ENCODE measurements at places on chromosomes 1 and 21.

DNA sequence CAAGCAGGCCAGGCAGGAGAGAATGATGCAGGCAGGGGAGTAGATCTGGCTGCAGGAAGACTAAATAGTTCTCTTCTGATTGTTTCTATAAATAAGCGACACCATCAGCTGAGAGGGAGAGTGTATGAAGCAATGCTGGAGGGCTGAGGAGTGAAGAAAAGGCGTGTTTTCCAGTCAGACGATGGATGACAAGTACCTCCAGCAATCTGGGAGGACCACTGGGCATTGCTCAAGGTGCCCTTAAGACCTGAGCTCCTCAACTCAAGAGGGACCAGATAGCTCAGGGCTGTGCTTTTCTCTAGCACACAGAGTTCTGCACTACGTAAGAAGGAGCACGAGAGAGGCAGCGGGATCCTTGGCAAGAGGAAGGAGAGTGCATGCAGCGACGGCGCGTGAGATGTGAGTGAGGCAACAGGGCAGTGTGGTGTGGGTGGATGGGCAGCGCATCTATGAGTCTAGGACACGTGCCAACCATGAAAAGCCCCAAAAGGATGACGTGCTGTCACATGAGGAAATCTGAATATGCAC, 36.0 kb downstream of the PABPC4 start:
- no peak for DNase-seq

DNA sequence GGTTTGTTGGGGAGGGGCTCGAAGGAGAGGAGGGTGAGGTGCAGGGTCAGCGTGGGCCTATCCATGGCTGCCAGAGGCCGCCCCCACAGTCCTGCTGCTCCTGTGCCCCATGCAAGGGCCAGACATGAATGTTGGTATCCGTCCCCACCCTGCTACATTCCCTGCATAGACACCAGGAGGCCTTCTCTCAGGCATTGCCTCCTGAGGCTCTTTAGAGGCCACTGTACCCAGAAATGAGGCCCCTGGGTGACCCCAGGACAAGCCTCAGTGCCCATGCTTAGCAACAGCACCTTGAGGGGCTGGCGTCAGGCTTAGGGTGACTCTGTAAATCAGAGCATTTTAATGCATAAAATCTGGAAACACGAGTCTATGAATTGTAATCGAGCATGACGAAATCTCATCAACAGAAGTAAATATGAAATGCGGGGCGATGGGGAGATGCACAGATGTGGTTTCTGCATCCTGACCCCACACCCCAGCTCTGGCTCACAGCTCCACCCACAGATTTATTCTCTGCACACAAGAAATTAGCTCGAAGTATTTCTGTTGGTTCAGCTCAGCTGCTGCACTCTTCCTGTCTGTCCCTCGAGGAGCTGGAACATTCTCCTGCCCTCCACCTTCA, 124.0 kb upstream of the CSF3R start:
- DNase-seq = no peak

DNA sequence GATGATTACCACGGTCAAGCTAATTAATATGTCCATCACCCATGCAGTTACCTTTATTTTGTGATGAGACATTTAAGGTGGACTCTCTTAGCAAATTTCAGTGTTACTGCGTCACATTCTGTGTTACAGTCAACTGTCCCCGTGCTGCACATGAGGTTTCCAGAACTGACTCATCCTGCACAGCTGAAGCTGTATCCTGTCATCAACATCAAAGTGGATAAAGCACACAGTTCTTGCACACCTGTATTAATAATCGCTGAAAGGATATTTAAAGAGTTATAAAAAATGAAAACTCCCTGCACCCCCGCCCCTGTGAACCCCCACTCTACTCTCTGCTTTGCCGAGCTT, 3.4 kb upstream of the KRTAP10-5 start:
- no peak for DNase-seq

DNA sequence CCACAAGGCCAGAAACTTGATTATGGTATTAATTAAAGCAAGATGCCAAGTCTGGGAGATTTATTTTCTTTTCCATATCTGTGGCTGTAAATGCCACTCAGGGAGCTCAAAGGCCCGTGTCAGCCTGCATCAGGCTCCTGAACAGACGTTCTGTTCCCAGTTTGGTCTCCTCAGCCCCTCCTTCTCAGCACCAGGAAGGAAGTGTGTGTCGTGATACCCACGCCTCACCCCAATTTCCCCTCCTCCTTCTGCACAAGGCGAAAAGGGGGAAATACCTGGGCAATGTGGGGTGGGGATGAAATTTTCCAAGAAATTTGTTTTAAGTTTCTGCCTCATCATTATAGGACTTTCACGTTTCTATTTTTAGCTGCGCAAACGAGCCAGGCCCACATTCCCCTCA, 112.0 kb downstream of the SYF2 start:
- DNase-seq = no peak

GRCh38 chr1:33519240-33519884, 46.9 kb downstream of the ZSCAN20 start:
- DNase-seq = no peak

DNA sequence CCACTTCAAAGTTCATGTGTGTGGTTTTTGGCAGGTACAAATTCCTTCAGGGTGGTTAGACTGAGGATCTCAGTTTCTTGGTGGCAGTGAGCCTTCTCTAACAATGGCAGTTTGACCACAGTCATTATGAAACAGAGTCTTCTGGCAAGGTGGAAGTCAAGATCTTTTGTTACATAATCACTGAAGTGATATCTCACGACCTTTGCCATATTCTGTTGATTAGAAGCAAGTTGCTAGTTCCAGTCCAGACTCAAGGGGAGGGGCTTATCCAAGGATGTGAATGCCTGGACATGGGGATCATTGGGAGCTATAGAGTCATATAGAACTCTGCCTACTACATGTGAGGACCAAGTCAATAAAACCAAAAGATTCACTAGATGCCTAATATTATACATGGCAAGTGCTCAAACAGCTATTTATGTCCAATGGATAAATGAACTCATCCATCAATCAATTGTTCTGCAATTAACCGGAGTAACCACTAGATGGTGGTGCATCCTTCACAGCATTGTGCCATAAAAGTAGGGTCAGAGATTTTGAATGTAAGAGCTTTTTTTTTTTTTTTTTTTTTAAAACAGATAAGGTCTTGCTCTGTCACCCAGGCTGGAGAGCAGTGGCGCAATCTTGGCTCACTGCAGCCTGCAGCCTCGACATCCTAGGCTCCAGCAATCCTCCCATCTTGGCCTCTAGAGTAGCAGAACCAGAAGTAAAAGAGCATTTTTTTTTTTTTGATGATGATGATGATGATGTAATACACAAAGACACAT, 131.9 kb downstream of the CRB1 start:
- DNase-seq = no peak

GRCh38 chr1:145846201-145846612, 777 bp downstream of the NUDT17 start:
- no peak for DNase-seq

- no peak for DNase-seq
Observed at GRCh38 chr1:89382479-89382878, 18.6 kb downstream of the GBP6 start.

DNA sequence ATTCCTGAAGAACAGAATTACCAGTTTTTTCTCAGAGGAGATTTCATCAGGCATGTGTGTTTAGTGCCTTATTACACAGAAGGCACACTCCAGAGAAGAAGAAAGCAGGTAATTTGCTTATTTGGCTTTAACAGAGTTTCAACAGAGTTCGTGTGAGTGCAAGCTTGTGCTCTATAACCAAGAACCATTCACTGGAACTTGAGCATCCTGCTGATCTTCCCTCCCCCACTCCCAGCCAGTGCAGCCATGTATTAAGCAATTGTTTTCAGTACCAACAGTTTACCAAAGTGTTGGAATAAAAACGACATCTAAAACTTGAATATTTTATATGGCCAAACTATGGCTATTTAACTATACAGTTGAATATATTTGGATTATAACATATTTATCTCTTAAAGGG, 4.3 kb downstream of the MGST3 start:
- no peak for DNase-seq

GRCh38 chr1:241964550-241965282, 7.1 kb downstream of the BECN2 start:
- DNase-seq = no peak

GRCh38 chr1:156119503-156120209, 5.1 kb downstream of the LMNA start:
- DNase-seq = no peak

DNA sequence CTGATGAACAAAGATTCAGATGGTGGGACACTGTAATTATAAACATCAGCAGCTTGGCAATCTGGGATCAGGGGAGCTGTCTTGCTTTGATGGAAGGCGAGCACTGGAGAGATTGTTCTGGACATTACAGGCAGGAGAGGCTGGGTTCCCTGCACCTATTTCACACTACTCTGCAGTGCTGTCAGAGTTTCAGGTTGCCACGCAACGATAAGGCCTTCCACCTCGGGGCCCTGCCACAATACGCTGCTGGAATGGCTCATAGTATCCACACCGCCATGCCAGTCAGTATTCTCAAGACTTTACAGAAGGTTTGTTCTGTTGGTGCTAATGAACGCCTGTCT, 96.8 kb downstream of the GLIS1 start:
- no peak for DNase-seq

- DNase-seq = no peak
Observed at GRCh38 chr1:50973875-50974617, 4.0 kb downstream of the CDKN2C start.

- DNase-seq = no peak
Observed at GRCh38 chr1:15899266-15899665, 51.8 kb downstream of the SPEN start.

GRCh38 chr21:31366825-31367224, 22.8 kb upstream of the TIAM1 start:
- no peak for DNase-seq

DNA sequence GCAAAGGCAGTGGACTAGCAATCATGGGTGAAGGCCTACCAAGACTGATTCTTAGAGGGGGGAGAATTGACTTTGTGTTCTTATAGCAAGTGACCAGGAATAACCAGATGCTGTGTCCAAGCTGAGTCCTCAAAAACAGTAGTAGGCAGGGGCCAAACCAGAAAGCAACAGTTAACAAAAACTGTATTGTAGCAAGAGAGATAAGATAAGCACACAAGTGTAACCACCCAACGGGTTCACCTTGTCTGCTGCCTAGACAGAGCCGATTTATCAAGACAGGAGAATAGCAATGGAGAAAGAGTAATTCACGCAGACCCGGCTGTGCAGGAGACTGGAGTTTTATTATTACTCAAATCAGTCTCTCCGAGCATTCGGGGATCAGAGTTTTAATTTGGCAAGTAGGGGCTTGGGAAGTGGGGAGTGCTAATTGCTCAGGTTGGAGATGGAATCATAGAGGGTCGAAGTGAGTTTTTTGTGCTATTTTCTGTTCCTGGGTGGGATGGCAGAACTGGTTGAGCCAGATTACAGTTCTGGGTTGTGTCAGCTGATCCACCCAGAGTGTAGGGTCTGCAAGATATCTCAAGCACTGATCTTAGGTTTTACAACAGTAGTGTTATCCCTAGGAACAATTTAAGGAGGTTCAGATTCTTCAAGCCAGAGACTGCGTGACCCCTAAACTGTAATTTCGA, 8.3 kb upstream of the CSRP1 start:
- no peak for DNase-seq

GRCh38 chr1:18917071-18917799, 14.9 kb upstream of the ALDH4A1 start:
- no peak for DNase-seq

- DNase-seq = no peak
Observed at GRCh38 chr1:226365831-226366231, 42.1 kb downstream of the PARP1 start.

DNA sequence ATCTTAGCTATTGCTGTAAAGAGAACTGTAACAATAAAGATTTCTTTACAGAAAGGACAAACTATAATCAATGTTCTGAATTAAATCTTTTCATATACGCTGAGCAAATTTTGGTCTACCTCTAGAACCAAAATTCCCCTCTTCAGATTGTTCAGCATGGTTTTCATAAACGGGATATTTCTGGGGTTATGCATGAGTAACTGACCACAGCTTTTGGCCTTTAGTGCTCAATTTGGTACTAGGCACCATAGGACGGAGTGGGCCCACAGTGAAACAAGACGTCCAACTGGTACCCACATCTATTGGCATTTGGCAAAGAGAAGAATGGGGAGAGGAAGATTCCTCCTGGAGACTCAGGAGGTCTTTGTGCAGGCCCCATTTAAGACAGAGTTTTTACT, 184.5 kb downstream of the TGFBR3 start:
- no peak for DNase-seq

DNA sequence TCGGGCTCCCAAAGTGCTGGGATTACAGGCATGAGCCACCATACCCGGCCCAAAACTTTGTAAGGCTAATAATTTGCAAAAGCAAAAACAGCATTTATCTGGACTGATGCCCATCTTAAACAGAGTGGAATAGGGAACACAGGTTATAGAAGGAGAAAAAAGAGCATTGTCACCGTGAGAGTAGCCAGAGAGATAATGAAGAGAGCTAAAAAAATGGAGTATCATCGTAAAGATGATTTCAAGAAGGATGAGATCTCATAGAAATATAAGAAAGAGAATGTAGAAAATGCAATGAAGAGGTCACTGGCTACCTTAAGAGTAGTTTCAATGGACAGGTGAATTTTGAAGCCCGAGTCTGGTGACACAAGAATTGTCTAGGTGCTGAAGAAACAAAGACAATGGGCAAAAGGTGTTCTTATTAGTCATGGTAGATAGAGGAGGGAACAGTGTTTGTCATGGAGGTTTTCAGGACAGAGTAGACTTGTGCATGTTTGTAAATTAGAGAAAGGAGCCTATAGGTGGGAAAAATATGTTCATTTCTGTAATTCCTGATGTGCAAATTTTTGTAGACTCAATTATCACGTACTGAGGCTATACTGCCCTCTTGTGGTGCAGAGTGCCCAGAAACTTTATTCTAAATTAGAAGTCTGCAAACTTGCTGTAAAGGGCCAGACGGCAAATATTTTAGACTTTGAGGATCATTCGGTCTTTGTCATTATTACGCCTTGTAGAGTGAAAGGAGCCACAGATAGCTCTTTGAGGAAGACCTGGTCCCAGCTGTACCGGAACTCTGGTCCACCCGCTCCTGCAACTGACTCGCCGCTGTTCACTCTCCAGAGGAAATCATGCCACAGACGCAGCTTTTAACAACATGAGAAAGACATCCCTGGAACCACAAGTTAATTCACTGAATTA, 8.1 kb upstream of the TMEM183A start:
- DNase-seq = no peak

DNA sequence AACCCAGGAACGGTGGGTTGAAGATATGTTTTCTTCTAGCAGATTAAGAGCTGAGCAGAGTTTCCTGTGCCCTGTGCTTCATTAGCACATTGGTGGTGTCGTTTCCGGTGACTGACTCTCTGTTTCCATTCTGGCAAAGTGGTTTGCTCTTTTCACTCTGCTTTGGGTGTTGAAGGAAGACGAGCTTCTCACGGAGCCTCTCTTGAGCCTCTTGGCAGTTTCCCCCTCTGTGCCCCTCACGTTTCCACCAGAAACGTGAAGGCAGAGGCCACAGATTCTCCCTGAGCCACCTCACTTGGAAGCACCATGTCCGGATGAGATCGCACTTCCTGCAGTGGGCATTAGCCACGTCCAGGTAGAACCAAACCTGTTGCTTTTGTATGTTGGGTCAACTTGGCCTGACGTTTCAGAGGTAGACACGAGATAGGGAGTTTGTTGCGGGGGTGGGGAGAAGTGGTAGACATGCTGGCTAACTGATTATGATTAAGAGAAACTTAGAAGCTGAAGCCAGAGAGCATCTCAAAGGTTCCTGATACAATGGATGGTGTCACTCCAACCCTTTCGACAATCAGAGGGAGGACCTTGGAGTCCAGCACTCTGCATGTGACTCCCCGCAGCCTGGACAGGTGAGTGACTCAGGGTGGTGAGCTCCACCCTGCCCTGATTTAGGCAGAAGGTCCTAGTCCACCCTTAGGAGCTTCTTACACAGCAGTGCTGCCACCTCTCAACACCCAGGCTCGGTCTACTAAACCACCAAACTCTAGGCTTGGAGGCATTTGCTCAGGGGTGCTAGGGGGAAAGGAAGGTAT, at the start of gene LAX1:
Gene LAX1 (plus strand): TSS at position 155 of the 809 bp plus-strand sequence. CDS start 383 bp downstream, at position 538.
- DNase-seq = no peak
